ENCODE measurements at places on chromosomes 2 and 18.

DNA sequence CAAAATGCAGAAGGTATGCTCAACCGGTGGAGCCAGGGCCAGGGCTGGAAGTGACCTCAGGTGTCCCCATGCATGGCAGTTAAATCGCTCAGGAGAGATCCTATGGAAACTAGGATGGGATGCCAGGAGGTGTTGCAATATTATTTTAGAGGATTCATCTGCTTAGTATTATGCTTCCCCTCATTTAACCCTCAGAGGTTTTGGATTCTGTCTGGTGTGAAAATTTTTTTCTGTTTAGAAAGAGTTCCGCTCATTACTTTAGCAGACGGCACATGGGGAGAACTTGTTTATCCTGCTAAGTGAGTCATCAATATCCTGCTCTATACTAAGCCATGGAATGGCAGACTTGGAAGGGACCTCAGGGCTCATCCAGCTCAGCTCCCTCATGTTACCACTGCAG is 42.5 kb downstream of the TRIB2 start:
- no peak for DNase-seq

DNA sequence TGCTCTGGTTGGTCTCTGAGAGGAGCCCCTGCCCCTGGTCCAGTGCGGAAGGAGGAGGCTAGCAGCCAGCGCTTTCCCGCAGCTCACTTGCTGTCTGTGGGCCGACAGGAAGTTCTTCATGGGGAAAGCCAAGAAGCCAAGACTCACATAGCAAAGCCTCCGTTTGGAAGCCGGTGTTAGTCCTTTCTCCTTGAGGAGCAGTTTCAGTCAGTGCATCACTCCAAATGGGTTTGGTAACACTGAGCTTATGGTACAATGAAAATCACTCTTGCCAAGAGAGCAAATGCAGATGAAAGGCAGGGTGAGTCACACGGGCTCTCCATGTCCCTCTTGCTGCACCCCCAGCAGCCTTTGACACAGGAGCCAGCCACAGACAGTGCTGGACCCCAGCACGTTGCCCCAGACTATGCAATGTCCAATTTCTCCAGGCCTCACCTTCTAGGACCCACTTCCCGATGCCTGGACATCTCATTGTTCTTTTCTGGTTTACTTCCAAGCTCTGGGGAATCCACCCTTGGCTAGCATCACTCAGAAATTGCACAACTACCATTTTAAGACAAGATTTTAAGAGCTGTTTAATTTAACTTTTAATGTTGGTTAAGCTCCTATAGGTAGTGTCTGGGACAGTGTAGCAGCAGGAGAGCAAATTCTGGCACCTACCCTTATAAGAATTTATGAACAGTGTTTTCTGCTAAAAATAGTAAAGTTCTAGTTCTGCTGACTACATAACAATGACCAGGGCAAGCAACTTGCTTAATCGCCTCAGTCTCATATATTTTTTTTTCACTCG is 174.9 kb downstream of the ASB1 start:
- DNase-seq: no peak

GRCh38 chr2:152613235-152613634 is 104.0 kb downstream of the PRPF40A start:
- no peak for DNase-seq

GRCh38 chr18:36315736-36316135 is 18.2 kb downstream of the FHOD3 start:
- DNase-seq: no peak

GRCh38 chr2:55986700-55987440 is 63.3 kb upstream of the EFEMP1 start:
- no peak for DNase-seq

- no peak for DNase-seq
These were observed 33.3 kb downstream of the DOK1 start for GRCh38 chr2:74587664-74588277.

DNA sequence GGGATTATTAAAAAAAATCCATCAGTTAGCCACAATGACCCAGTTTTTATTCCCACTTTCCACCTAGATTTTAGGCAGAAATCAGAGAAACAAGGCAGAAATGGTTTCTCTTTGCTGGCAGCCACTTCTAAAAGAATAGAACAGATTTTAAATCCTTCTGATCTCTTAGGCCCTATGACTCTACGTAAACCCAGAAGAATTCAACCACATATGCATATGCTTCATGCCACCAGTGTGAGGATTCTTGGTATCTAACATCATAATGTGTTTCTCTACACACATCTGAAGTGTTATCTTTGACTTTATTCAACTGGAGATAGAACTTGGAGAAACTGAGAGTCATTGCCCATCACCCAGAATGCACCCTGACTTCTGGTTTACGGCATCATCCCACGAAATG is 128.7 kb upstream of the TANK start:
- DNase-seq: no peak

GRCh38 chr2:4618141-4618540 is 914.8 kb downstream of the DCDC2C start:
- DNase-seq: no peak

- DNase-seq: no peak
These were observed 33.3 kb upstream of the CABLES1 start for GRCh38 chr18:23101861-23102432.

- DNase-seq: no peak
These were observed 65.4 kb upstream of the DSG1 start for GRCh38 chr18:31252522-31252921.

DNA sequence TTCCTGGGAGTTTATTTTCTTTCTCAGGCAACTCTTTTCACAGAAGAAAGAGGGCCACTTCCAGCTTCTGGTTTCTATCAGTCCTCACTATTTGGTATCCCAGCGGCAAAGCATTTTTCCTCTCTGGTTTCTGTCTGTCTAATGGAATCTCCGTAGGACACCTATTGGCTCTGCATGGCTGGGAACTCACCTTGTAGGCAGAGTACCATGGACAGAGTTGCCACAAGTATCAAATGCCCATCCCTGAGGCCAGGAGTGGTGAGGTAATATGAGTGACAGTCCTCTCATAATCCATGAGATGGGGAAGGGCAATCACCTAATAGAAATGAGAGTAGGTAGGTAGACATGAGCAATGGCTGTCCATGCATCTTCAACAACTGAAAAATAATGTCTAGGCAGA is 369.5 kb upstream of the PIK3C3 start:
- DNase-seq: no peak

- DNase-seq: no peak
These were observed 8.8 kb downstream of the FZD7 start for GRCh38 chr2:202042444-202042843.

DNA sequence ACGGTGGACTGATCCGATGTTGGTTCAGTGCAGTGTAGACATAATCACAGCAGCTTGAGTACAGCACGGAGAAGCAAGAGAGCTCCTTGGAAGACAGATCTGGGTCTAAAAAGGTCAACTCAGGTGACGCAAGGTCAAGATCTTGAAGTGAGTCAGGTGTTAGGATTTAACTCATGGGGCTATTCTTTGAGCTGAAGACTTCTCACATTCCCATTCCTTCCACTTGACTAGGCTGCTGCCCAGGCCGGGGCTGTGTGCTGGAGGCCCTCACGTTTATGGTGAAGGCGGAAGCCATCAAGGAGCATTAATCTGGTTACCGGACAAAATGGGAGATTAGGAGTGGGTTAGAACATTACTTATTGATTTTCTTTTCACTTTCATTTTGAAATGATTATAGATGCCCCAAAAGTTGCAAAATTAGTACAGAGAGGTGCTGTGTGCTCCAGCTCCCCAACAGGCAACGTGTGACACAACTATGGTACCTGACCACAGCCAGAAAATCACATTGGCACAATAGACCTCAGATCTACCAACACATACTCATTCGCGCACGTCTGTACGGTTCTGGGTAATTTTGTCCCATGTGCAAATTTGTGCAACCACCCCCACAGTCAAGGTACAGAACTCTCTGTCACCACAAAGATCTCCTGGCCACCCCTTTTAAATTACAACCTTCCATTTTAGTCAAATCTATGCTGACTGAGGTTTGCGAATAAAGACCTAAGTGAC is 77.6 kb upstream of the SEC11C start:
- DNase-seq: no peak

- no peak for DNase-seq
These were observed 93.4 kb downstream of the PARD3B start for GRCh38 chr2:204638471-204639194.

GRCh38 chr18:10404168-10404567 is 50.3 kb upstream of the APCDD1 start:
- no peak for DNase-seq

- DNase-seq: no peak
These were observed 1442.6 kb downstream of the SUCLG1 start for GRCh38 chr2:83016343-83017110.

DNA sequence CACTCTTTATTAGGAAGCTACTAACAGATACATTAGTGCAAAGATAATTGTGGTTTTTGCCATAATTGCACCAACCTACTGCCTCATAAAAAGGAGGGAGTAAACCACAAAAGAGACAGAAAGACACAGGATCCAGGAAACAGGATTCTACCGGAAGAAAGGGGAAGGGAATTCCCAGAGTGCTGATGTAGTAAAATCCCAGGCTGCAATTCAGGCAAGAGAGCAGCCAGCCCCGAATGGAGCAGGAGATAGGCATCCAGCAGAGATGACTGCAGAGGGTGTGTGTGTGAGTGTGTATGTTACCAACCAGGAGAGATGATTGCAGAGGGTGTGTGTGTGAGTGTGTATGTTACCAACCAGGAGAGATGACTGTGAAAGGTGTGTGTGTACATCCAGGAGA is 84.4 kb downstream of the KCNS3 start:
- DNase-seq: no peak

DNA sequence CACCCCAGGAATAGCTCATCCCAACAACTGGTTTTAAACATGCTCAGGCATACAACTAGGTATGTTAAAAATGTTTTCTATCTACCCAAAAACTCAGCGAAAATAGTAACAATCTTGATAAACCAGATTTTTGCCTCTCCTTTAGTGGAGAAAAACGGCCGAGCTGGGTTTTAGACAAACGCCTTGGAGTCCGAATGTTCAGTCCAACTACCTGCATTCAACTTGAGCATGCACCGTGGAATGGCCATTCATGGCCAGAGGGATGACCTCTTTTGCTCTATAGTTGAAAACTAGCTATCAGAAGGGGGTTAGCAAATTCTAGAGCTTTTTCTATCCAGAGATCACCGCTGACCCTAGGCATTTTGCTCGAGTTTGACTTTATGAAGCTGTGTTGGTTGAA is 30.8 kb downstream of the PDIA6 start:
- DNase-seq: no peak

DNA sequence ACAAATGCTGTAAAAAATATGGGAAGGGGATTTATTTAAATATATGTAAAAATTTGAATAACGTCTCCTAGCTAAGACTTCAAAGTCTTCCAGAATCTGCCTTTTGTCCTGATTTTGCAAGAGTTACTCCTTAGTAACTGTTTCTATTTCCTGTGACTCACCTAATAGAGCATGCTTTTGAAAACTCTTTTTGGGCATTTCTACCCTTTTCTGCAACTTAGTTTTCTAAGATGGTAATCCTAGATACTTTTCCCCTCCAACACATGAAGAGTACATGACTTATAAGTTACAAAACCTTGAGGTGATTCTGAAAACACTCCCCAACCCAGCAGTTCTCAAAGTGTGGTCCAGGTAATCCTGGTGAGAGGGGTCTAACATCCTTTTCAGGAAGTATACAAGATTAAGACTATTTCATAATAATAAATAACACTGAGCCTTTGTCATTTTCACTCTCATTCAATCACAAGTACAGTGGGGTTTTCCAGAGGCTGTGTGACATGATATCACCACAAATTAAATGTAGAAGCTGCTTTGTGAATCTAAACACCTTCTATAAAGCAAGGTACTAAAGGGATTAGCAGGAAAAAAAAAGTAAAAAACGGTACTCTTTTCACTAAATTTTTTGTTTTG is 31.9 kb downstream of the PPP4R3B start:
- DNase-seq: no peak

GRCh38 chr18:58009166-58009565 is 34.9 kb upstream of the NEDD4L start:
- no peak for DNase-seq

GRCh38 chr18:25350489-25351251 is 1.3 kb downstream of the ZNF521 start:
- no peak for DNase-seq

DNA sequence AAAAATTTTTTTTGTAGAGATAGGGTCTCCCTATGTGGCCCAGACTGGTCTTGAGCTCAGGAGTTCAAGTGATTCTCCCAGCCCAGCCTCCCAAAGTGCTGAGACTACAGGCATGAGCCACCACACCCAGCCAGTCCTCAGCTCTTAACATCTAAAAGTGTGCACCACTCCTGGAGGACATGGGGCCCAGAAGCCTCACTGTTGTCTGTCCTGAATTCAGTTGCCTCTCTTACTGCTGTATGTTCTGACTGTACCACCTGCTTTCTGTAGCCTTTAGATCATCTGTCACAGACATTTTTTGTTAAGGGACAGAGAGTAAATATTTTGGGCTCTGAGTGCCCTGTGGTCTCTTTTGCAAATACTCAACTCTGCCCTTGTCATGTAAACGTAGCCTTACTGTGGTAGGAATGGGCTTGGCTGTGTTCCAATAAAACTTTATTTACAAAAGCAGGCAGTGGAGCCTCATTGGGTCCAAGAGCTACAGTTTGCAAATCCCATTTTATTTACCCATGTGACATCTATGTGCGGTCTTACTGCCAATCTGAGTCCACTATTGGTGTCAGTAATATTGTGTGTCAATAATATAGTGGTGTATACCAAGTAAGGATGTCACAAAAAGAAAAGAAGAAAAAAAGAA is 38.1 kb downstream of the TMEM37 start:
- DNase-seq: no peak

GRCh38 chr2:179455824-179456223 is 191.2 kb upstream of the SESTD1 start:
- DNase-seq: no peak

DNA sequence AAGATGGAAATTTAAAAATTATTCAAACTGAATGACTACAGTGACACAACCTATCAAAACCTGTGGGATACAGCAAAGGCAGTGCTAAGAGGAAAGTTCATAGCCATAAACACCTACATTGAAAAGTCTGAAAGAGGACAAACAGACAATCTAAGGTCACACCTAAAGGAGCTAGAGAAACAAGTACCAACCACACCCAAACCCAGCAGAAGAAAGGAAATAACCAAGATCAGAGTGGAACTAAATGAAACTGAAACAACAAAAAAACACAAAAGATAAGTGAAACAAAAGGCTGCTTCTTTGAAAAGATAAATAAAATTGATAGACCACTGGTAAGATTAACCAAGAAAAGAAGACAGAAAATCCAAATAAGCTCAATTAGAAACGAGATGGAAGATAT is 247.2 kb upstream of the ZNF804A start:
- no peak for DNase-seq

Data from stimulated activated CD8-positive, alpha-beta memory T cell treated with anti-CD3 and anti-CD28 coated beads, Interleukin-15, amount 100 ng/mL, for 24 hours (primary cell).